ENCODE measurements at places on chromosomes 11 and 22.

DNA sequence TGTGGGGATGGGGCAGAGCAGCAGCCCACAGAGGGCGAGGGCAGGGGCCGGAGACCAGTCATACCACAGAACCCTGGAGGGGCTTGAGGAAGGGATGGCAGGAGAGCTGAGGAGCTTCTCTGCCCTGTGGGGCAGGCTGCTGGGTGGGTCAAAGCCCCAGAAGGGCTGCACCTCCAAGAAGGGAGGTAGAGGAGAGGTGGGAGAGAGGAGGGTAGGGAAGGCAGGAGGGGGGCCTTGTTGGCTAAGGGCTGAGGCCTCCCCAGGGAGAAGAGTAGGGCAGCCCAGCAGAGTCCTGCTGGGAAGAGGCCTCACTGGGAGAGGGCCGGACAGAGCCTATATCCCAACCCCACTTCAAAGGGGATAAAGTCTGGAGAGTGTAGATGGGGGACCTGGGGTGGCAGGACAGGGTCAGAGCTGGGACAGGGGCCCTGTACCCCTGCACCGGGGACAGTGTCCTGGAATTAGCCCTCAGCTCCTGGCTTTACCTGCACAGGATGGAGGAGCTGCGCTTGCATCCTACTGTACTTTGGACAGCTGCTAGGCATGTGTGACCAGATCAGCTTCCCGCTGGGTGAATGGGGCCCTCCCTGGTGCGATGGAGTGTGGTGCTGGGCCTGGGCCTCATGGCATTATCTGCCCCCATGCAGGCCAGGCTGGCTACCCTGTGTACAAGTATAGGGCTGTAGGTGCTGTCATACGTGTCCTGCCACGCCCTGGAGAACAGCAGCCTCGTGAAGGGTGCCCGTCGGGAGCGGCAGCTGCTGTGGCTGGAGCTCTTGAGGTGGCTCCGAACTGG lies 7.3 kb downstream of the DGCR6L start:
- peak; percentile 18 for DNase-seq

DNA sequence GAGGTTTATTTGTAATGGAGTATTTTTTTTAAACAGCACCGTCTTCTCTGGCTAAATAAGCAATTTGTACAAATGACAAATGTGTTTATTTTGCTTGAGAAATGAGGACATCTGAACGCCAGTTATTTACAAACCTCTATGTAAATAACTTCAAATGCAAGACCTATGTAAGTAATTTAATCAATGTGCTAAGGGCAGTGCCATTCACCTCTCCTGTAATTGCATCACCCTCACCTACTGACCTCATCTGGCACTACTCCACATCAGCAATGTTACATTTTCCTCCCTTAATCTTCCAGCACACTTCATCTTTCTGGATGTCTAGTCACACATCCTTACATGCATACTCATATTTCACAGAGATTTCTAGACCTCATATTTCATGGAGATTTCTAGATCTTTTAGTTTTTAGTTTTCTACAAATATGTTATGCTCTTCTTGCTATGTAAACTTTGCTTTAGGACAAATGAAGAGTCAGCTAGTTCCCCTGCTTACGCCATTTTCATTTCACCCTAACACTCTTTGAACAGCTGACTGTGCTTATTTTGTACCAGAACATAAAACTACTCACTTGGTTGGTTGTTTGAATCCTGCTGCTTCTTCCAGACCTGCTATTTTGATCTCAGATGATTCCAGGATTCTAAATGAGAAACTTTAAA lies 238.6 kb downstream of the GRM5 start:
- no peak for DNase-seq

DNA sequence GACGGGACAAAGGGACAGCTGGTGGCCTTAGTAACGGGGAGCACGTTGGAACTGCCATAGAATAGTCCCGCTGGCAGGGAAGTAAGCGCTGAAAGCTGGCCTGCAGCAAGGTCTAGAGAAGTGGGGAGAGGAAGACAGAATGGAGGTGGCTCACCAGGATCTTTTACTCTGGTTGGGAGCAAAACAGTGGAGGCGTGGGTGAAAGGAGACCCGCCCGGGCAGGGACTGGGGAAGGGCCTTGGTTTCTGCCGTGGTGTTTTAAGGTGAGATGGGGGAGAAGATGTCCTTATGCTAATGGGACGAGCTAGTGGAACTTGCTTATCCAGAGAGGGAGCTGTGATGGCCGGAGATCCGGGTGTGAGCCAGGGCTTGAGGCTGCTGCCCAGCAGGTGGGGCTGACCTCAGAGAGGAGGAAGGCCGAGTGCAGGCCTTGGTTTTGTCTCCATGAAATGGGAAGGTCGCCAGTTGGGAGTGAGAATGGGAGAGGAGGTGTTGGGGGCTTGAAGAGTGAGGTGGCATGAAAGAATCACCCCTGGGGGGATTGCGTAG lies 56.4 kb upstream of the CTTN start:
- DNase-seq = no peak

DNA sequence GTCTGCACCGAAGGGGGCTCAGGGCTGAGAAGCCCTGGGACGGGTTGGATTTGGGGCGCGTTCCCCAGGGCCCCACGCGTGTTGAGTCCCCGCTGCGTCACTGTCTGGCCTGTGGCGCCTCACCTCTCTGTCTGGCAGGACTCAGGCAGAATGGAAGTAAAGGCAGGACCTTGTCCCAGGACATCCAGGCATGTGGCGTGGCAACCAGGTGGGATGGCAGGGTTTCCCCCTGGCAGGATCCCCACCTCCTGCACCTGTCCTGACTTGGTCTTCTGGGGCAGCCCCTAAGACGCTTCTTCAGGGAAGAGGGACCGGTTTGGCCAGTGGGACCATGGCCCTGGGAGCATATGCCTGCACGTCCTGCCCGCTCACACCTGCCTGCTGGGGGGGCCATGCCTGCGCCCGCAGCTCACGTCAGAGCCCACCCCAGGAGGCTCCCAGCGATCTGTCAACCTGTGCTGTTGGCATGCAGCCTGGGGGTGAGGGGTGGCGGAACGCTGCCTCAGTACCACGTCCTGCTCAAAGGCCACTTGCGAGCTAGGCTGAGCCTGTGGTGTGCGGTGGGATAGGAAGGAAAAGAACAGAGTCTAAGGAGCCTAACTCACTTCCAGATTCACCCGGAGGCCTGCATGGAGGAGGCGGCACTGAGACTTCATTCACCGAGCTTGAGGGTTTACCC lies 72.7 kb downstream of the KCNQ1 start:
- peak; percentile 17 for DNase-seq

- DNase-seq = no peak
These were observed 220.5 kb upstream of the TENM4 start for GRCh38 chr11:79661373-79661772.

- no peak for DNase-seq
These were observed 567.4 kb downstream of the KCNA4 start for GRCh38 chr11:29449281-29450074.

- DNase-seq = no peak
These were observed 27.6 kb upstream of the BMAL1 start for GRCh38 chr11:13249992-13250391.

GRCh38 chr11:61024938-61025820 lies 53.7 kb downstream of the CD6 start:
- no peak for DNase-seq

DNA sequence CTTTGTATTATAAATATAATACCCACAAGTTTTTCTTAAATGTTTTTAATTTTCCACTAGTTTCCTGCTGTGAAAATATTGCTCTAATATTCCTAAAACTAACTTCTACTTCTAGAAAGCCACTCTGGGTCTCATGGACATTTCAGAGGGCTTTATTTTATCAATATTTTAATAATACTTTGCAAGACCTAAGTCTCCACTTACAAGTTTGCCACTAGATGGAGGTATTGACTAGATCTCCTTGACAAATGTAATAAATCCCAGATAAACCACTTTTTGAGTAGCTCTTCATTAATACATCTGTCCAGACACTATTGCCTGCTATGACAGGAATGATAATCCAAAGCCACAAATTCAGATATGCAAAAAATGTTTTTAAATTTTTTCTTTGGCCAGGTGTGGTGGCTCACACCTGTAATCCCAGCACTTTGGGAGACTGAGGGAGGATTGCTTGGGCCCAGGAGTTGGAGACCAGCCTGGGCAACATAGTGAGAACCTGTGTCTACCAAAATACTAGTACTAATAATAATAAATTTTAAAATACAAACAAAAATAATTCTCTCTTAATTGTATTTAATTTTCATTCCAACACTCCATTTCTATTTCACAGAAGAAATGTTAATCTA lies 3.5 kb upstream of the ACAT1 start:
- no peak for DNase-seq

DNA sequence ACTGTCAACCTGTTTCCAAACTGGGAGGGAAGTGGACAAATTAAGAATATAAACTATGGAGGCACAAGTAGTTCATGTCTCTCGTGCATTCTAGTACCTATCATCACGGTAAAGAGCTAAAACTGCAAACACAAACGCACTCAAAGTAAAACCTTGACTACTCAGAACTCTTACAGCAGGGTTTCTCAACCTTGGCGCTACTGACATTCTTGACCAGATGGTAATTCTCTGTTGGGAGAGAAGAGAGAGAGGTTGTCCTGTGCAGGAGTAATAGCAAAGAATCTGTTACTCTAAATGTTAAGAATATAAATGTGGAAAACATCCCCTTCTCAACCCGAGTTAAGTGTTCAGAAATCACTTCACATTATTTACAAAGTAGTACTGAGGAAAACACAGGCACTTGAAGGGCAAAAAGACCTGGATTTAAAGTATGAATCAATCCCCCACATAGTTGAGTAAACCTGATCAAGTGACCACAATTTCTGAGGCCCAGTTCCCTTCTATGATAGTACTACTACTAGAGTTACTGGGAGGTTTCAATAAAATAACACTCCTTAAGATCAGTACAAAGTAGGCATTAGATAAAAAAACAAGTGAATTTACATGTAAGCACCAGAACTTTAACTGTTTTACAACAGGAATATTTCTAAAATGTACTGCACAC lies 73.1 kb upstream of the ARHGAP32 start:
- no peak for DNase-seq

DNA sequence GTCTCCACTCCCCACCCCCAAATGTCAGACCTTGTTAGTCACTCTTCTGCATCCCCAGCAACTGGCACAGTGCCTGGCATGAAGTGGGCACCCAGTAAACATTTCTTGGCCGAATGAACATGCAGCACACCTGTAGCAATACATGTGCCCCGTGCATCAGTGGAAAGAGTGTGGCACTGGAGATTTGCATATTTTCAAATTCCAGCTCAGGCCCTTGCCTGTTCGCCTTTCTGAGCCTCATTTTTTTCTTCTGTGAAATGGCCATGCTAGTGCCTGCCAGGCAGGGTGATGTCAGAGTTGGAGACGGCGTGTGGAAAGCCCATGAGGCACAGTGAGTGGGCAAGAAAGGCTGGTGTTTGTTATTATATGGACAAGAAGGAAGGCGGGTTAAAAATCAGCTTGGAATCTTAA lies 38.7 kb downstream of the CD82 start:
- DNase-seq = no peak

- DNase-seq = peak; percentile 54
These were observed 2.9 kb upstream of the SGSM1 start for GRCh38 chr22:24803064-24803542.

GRCh38 chr11:60953781-60954180 lies 1.8 kb upstream of the SLC15A3 start:
- DNase-seq = no peak

GRCh38 chr11:9527481-9528135 lies 45.9 kb upstream of the WEE1 start:
- no peak for DNase-seq

DNA sequence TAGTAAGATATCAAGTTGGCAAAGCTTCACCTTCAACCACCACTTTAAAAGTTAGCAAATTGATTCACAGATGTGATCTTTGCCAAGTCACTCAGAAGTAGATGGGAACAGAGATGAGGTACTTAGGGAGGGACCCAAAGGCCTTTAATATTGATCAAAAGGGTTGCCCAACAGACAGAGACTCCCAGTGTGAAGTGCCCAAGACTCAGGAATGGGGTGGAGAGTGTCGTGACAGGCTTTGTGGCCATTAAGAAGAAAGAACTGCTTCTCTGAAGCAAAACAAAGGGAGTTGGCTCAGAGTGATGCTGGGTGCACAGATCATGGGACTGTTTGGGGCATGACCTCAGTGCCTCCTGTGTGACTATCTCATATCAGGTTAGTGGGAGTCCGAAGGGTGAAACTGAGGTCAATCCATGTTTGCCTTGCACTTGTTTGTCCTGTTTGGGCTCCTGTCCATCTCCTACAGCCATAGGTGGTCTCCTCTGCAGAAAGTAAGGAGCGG lies 132.3 kb downstream of the APIP start:
- DNase-seq = no peak

- DNase-seq = no peak
These were observed 532.8 kb downstream of the BRD1 start for GRCh38 chr22:49294656-49295464.

DNA sequence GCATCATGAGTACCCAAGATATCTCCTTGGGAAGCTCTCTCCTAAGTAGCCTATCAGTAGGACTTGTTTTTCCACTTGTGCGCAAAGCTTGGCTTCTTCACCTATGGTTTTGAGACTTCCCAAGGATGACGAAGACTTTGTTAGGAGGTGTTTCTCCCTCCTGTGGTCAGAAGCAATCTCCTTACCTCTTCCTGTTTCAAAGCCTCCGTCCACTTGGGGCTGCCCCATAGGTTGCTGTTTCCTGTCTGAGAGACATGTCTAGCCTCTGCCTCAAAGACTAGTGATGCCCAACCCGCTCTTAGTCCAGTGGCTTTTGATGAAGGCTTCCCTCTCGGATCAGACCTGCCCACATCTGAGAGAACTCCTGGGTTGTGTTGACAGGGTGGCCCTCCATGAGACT lies 92.9 kb downstream of the TRAF6 start:
- DNase-seq = no peak

GRCh38 chr11:78168539-78169477 lies 19.6 kb downstream of the KCTD21 start:
- DNase-seq = no peak

GRCh38 chr22:20552443-20553401 lies 45.3 kb downstream of the MED15 start:
- peak; percentile 52 for DNase-seq

DNA sequence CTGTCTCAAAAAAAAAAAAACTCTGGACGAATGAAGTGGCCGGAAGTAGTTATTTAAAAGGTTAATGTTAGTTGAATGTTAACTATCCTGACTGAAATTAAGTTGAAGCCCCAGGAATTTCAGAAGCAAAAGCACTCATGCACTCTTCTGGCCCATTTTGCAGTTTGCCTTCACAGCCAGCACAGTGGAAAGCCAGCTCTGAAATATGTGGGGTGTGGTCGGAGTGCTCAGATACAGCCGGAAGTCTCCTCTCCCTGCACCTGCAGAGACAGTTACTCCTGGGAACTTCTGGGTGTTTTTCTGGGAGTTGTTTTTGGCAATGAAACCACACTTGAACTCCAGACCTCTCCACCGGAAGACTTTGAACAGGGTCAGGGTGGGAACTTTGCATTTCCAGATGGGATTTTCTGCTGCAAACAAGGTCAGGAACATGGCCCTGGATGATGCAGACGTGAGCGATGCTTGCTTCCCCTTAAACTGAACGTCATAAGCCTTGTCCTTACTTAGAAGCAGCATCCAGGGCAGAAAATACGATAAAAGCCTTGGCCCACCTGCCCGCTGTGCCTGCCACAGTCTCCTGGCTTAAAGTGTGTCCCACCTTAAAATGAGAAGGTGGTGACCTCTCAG lies 21.5 kb upstream of the CABP2 start:
- DNase-seq = no peak

- DNase-seq = no peak
These were observed 391.9 kb upstream of the CADM1 start for GRCh38 chr11:115896084-115896483.

All from dorsolateral prefrontal cortex (tissue), 122 donors.